NCI-H2081 treated with DMSO at 0.1 percent for 48 hours (cell line): ENCODE measurements at places on chromosomes 3 and 15.

GRCh38 chr3:195106418-195106906, 164.5 kb downstream of the XXYLT1 start:
- no peak for DNase-seq

GRCh38 chr15:69489073-69489571, 36.5 kb downstream of the RPLP1 start:
- DNase-seq, result no peak

- DNase-seq, result no peak
Observed at GRCh38 chr3:56911363-56911762, 109.6 kb upstream of the ARHGEF3 start.

GRCh38 chr15:38508647-38509046, 54.7 kb downstream of the FAM98B start:
- DNase-seq, result no peak

DNA sequence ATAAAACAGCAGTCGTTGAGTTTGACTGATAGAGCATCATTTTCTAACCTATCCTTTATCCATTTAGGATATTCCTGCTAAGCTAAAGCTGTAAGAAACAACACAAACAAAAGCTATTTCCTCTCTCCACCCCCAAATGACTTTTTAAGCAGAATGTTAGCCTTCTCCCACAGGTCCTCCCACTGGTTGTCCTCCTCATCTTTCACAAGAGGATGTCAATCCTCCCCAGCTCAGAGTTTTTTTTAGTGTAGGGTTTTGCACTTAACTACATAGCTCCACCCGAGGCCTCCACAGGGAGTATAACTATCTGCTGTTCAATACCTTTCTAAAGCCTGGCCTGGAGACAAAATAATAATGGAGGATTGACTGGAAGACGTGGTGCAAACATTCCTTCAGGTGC, 7.8 kb downstream of the SETMAR start:
- no peak for DNase-seq

DNA sequence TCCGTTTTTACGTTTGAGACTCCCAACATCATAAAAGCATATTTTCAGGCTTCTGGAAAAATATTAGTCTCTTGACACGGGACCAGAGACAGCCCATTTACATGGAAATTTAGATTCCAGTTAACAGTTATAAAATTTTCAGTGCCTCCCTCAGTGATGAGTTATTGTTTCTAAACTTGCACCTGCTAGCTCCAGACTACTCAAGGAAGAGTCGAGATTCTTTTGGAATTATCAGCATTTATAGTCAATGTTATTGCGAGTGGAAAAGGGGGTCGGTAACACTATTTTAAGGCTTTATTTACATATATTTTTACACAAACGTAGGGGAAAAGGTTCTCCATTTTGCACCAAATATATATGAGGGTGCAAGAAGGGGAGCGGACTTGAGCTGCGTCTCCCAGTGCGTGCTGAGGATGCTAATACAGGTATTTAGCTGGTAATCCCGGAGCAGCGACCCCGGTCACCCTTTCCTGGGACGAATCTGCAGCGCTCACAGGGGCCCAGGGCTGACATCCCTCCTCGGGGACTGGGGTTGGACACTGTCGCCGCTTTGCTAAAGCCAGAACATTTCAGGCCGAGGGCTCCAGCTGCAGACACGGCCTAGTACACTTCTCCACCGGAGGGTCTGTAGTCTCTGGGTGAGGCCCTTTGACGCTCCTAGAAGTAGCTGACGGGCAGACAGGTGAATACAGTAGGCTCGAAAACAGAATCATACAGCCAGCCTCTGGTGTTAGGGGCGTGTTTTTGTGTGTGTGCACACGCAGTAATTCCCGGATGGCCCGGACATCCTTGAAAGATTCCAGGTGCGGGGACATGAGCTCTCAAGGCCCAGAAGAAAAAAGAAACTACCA, 729 bp upstream of the ZBTB11 start:
- no peak for DNase-seq

DNA sequence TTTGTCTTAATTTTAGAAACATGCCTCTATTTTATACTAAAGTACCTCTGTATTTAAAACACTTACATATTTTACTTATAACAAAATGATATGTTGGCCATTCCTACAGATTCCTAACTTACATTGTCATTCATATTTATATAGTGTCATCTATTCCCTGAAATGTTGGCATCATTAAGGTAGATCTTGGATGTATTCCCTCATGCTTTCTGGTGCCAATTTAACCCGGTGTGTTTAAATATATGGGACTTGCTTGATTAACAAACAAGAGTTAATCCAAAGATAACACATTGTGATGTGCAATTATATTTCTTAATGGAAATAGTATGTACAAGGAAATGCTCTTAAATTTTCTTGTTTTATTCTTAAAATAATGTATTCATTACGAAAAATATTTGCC, 352.3 kb downstream of the NAALADL2 start:
- DNase-seq, result no peak

GRCh38 chr3:168467115-168467714, 371.5 kb upstream of the GOLIM4 start:
- peak; percentile 40 for DNase-seq

- no peak for DNase-seq
Observed at GRCh38 chr3:128352326-128352725, 114.4 kb downstream of the DNAJB8 start.

DNA sequence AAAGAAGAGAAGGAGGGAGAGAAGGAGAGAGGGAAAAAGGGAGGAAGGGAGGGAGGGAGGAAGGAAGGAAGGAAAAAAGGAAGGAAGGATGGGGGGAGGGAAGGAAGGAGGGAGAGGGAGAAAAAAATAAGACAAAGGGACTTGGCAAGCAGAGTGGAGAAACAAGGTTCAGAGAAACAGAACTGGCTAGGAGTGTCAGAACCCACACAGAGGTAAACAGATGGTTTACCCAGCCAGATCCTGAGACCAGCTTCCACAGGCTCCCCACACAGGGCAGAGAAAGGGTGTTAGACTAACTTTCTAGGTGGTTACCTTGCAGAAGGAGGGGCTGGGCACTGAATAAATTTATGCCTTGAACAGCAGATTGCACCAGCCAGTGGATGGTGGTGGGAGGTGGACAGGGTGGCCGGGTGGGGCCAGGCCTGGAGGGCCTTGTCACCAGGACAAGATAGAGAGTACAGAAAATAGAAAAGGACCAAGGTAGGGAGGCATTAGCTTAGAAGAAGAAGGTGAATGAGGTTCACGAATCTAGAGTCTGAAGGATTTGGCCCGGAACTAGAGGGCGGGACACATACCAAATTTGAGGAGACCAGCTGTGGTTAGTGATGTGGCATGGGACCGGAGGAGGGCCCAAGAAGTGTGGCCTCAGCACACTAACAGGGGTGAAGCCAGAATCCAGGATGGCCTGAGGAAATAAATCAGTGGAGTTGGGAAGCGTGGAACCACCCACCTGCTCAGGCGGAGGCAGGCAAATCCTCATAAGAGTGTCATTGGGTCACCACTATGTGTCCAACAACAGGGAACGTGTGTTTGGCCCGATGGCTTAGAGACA, 1.2 kb upstream of the TM4SF1 start:
- no peak for DNase-seq

DNA sequence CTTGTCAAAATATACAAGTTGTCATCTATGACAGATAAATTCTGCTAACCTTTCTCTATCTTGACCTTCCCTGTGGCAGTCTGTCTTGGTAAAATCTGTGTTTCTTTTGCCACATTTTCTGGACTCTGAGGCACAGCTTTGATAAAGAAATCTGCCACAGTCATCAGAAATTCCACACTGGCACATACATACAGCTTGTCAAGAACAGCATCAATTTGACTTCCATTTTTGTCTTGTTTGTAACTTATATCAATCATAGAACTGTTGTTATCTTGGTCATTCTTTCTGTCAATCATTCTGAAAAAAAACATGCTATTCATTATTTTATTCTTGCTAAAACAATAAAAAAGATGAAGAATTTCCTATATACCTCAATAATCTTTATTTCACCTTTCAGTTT, 130.8 kb downstream of the VPS13C start:
- no peak for DNase-seq

- DNase-seq, result no peak
Observed at GRCh38 chr3:115667738-115668065, 44.4 kb downstream of the GAP43 start.
